NCI-H1930 (cell line): ENCODE measurements at places on chromosomes 3 and 15.

- no peak for DNase-seq
Measured at GRCh38 chr3:127857333-127857732, 35.0 kb upstream of the MGLL start.

- DNase-seq = no peak
Measured at GRCh38 chr15:96360581-96361308, 30.2 kb downstream of the NR2F2 start.

DNA sequence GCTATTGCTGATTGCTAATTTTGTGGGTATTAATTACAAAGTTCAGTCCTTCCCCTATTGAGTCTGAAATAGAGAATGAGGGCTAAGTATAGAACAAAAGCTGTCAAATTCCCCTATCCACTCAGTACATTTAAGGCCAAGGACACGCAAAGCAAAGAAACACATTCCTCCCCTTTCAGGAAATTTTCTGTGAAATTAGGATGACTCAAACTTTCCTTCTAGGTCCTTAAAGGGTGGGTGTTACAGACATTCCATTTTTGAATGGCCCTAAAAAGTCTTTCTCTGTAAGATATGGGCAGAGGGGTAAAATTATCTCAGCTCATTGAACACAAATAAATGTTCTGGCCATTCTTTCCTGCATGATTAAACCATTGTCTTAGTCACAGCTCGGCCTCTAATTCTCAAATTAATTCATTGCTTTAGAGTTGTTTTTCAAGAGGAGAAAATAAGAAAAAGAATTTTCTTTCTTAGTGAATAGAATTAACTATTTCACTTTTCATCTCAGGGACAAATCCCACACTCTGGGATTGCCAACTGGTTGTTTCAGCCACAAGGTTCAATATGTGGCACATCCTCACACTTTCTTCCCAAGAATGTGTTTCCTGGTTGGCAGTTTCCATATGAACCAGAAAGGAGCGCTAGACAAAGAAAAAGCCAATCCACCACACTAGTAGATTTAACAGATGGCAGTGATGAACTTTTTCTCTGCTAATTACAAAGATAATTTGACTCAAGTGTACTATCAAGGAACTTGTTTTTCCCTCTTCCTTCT is 424.1 kb downstream of the ZNF385D start:
- DNase-seq = no peak

- DNase-seq = no peak
Measured at GRCh38 chr15:39453620-39454019, 127.3 kb upstream of the THBS1 start.

DNA sequence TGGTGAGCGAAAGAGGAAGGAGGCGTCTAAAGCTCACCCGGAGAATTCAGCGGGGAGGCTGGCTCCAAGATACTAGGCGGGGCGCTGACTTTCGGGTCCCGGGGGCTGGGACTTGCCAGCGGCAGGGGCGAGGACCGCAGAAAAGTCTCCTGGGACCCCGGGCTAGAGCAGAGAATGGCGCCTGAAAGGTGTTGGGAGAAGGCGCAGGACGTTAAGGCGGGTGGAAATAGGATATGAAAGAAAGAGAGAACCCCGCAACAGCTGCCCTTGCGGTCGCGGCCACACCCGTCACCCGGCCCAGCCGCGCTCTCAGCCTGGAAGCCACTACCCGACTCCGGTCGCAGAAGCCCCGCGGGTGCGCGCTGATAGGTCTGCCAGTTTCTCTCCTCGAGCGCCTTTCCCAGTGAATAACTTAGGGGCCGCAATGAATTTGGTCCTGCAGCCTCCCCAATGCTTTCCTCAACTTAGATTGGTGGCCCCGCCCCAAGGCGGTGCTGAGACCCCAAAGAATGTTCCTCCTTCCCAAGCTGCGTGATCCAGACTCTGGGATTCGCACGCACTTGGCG is 604 bp downstream of the LTK start:
- no peak for DNase-seq

DNA sequence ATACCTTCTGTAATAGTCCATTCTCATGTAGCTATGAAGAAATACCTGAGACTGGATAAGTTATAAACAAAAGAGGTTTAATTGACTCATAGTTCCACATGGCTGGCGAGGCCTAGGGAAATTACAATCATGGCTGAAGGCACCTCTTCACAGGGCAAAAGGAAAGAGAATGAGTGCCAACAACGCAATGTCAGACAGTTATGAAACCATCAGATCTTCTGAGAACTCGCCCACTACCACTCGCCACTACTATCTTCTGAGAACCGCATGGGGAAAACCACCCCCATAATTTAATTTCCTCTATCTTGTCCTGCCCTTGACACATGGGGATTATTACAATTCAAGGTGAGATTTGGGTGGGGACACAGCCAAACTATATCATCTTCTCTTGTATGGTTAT is 406.8 kb upstream of the CBLB start:
- no peak for DNase-seq

- no peak for DNase-seq
Measured at GRCh38 chr3:162437480-162437879, 940.9 kb downstream of the OTOL1 start.

GRCh38 chr3:27749643-27750042 is 27.5 kb upstream of the EOMES start:
- DNase-seq = no peak

GRCh38 chr3:65953881-65954733 is 84.6 kb downstream of the MAGI1 start:
- no peak for DNase-seq

- DNase-seq = no peak
Measured at GRCh38 chr3:89264037-89264560, 156.7 kb downstream of the EPHA3 start.

GRCh38 chr15:61639491-61639890 is 410.4 kb upstream of the RORA start:
- no peak for DNase-seq

- DNase-seq = no peak
Measured at GRCh38 chr3:140056047-140056446, 121.1 kb downstream of the CLSTN2 start.

DNA sequence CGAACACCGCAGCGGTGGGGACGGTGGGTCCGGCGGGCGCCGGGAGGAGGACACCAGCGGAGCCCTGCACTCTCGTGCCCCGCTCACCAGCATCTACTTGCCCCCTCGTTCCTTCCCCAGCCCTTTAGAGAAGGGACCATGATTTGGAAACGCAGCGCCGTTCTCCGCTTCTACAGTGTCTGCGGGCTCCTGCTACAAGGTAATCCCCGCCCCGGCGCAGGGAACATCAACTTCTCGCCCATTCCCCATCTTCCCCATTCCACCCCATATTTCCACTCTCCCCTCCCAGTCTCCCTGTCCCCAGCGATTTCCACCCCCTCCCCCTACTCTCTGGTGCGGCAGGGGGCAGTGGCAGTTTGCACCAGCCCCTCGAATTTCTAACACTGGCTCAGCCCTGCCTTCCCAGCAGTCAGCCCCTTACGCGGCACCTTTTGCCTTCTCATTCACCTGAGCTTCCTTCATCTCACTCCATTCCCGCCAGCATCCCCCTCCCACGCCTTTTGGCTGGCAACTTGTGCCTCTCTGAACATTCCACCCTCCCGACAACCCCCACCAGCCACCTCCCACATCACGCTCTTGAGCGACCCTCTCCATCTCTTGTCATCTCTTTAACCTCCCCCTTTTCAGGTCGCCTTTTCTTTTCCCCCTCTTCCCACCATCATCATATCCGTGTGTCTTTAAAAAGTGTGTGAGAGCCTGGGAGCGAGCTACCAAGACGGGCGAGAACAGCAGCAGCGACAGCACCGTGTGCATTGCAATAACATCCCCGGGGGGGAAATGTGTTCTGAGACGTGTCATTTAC is 882 bp downstream of the CADM2 start:
- no peak for DNase-seq

GRCh38 chr3:169283951-169284350 is 379.6 kb downstream of the MECOM start:
- DNase-seq = no peak

GRCh38 chr15:93166675-93167074 is 77.7 kb upstream of the RGMA start:
- no peak for DNase-seq

DNA sequence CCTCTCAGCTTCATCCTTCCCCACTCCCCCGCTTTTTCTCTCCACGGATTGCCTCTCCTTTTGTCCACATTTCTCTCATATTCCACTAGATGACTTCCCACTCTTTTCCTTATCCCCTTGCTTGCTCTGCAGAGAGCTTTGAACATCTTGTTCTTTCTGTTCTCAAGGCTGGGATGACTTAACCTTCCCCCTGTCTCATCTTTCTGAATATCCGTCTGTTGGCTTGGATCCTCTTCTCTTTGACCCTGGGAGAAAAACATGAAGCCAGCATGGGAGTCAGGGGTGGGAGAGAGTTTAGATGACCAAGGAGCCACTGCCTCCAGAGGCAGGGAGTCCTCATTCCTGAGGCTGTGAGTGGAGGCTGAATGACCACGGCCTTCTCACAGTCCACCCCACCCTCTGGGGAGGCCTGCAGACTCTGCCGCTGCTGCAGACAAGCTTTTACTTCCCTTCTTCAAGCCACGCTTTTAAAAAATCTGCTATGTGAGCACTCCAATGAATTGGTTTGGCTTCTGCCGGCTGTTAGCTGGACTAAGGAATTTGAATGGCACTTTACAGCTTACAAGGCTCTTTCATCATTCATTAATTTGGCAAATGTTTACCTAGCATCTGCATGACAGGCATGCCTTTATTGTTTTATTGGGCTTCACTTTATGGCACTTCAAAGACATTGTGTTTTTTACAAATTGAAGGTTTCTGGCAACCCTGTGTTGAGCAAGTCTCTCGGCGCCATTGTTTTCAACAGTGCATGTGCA is 111.6 kb upstream of the SLC6A6 start:
- no peak for DNase-seq

GRCh38 chr15:75531041-75531450 is 48.1 kb downstream of the PTPN9 start:
- DNase-seq = no peak

- no peak for DNase-seq
Measured at GRCh38 chr3:173396191-173397041, 1.1 kb upstream of the NLGN1 start.

DNA sequence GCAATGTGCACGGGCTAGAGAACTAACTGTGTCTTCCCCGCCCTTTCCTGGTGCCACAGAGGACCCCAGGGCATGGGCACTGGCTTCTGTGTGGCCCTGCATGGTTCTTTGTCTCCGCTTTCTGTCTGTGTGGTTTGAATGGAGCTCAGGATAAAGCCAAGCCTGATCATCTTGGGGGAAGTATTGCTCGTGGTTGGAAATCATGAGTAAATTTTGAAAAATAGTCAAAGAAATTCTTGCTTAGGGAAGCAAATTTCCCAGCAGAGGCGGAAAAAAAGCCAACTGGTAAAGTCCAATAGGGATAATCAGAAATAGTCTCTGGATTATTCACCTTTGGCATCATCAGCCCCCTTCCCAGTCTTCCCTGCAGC is 55.4 kb downstream of the MAGEF1 start:
- no peak for DNase-seq

DNA sequence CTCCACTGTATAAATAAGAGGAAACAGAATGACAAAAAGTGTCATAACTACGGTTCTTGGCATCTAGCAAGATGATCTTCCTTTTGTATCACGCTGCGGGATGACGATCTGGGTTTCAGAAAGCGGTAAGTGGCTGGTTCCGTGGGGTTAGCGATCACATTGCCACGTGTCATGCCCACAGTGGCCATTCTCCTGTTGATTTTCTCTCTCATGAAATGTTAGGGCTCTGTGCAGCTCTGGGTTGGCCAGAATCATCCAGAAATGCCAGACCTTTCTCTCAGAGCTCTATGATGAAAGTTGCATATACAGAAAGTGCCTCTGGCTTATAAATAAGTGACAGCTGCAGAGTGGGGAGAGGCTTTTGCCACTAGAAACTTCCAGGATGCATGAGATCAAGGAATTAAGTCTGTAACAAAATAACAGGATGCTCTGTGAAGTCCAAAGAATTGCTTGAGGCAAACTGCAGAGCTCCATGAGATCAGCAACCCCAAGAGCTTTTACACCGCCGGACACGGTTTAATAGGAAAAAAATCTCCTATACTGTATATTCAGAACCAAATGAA is 71.6 kb downstream of the ABTB1 start:
- no peak for DNase-seq
